Myocyte (in vitro differentiated cells): ENCODE measurements at places on chromosomes 1 and 21.

DNA sequence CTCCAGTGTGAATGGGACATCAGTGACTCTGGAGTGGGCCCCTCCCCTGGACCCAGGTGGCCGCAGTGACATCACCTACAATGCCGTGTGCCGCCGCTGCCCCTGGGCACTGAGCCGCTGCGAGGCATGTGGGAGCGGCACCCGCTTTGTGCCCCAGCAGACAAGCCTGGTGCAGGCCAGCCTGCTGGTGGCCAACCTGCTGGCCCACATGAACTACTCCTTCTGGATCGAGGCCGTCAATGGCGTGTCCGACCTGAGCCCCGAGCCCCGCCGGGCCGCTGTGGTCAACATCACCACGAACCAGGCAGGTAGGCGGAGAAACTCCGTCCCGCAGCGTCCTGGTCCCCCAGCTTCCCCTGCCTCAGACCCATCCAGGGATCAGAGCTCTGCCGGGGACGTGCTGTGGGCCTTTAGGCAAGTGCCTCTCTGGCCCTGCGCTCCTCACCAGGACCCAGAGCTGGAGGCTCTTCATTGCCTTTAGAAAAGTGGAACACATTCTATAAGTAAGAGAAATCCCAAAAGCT, 25.7 kb downstream of the EPHA8 start:
- no peak for DNase-seq

DNA sequence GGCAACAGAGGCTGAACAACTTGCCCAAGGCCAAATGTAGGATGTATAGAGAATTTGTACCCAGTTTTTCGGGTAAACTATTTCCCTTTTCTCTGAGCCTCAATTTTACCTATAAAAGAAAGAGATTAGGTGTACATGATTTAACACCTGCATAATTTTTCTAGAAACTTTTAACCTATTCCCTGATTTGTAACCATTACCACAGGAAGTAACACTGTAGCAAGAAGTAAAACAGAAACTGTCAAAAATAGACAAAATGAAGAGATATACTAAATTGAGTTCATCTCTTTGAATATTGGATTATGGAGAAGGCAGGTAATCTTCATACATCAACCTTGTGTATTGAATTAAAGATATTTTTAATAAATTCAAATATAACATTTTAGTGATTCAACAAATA, 136.2 kb downstream of the ZC3H11B start:
- DNase-seq: no peak

DNA sequence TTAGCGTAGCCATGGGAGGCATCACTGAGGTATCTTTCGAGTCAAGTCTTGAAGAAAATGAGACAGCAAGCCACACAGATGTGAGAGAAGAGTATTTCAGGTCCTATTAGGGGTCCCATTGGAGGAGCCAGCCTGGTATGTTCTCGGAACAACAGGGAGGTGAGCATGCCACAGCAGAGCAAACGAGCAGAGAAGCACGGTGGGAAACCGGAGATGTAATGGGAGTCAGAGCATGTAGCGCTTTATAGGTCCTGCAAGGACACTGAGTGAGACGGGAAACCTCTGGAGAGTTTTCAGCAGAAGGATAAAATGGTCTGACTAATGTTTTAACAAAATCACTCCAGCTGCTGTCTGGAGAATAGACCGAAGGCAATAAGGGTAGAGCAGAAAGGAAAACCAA, 15.9 kb downstream of the H3-3A start:
- peak; percentile 5 for DNase-seq

GRCh38 chr1:209458921-209459320, 124.6 kb upstream of the CAMK1G start:
- no peak for DNase-seq

DNA sequence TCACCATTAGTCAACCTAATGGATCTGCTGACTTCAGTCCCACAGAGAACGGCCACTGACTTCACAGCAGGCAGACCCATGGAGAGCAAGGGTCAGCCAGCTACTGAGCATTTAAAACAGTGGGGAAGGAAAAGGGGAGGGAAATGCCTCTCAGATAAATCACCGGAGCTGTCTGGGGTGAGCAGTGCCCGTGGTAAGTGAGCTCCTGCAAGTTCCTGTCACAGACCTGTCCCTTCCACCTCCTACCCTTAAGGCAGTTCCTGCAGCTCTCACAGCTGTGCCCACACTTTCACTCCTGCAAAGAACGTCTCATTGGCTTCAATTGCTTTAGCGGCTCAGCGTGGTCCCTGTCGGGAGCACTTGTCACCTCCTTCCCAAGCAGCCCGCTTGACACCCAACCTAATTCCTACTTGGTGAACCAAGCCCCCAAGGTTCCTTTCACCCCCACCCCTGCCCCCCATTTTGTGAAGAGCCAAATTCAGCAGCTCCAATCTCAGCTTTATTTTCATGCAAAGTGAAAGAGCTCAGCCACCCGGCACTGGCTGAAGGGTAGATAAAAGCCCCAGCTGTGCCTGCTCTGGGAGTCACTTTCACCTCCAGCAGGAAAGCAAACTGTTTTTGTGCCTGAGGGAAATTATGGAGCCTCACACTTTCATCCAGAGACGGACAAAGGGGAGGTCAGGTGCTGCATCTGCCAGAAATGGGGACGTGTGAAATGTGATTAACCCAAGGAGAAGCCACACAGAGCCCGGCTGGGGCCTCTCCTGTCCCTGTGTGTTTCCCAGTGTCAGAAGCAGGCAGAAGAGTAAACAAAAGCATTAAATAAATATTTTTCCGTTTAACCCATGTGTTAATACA, 306.2 kb downstream of the TTLL7 start:
- peak; percentile 2 for DNase-seq

DNA sequence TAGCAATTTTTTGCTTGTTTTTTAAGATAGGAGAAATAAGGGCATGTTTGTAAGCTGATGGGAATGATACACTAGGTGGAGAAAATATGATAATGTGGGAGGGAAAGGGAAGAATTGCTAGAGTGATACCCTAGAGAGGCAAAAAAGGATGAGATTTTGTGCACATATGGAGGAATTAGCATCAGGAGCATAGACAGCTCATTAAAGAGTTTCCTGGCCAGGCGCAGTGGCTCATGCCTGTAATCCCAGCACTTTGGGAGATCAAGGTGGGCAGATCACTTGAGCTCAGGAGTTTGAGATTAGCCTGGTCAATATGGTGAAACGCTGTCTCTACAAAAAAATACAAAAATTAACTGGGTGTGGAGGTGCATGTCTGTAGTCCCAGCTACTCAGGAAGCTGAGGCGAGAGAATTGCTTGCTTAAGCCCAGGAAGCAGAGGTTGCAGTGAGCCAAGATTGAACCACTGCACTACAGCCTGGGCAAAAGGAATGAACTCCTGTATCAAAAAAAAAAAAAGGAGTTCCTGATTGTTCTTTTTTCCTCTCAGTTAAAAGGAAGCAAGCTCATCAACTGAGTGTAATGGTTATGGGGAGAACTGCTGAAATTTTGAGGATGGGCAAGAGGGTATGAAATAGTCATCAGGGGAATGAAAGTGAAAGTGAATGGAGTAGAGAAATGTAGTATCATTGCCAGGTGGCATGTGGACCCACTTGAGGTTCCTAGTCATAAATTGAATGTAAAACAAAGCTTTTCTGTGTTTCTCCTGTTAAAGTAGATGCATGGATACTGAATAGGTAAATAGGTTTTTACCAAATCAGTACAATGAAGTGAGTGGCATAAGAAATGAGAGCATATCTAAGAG, 35.5 kb downstream of the SH3GLB1 start:
- no peak for DNase-seq

GRCh38 chr1:224333309-224333926, 3.4 kb upstream of the NVL start:
- peak; percentile 70 for DNase-seq

DNA sequence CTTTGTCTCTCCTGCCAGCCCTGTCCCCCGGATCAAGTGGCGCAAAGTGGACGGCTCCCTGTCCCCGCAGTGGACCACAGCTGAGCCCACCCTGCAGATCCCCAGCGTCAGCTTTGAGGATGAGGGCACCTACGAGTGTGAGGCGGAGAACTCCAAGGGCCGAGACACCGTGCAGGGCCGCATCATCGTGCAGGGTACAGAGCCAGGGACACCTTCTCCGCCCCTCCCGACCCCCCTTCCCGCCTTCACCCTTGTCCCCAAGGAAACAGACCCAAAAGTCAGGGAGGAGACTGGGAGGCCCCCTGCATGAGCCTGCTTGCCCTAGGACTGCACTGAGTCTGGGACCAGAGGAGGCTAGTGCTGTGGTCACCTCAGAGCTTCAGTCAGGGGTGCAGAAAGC, 18.2 kb downstream of the CNTN2 start:
- no peak for DNase-seq

GRCh38 chr1:33841494-33841893, 22.4 kb upstream of the HMGB4 start:
- DNase-seq: no peak
